ENCODE measurements at places on chromosomes 16 and 17.

GRCh38 chr17:40978575-40979151, 5.5 kb downstream of the KRT40 start:
- no peak for DNase-seq

GRCh38 chr17:50026837-50027171, 29.1 kb upstream of the ITGA3 start:
- DNase-seq, result peak; percentile 74

- peak; percentile 3 for DNase-seq
Measured at GRCh38 chr17:18039535-18040260, 490 bp downstream of the GID4 start.

DNA sequence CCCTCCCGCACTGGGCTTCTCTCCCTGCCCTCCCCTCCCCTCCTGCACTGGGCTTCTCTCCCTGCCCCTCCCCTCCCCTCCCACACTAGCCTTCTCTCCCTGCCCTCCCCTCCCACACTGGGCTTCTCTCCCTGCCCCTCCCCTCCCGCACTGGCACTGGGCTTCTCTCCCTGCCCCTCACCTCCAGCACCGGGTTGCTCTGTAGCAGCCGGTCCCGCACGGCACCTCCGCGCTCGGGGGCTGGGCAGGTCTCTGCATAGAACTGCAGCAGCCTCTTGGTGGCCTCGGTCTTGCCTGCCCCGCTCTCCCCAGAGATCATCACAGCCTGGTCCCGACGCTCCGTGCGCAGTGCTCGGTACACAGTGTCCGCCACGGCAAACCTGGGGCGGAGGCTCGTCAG, 9.8 kb downstream of the MYO1C start:
- no peak for DNase-seq

- no peak for DNase-seq
Measured at GRCh38 chr17:81240761-81241160, 1.6 kb downstream of the NDUFAF8 start.

DNA sequence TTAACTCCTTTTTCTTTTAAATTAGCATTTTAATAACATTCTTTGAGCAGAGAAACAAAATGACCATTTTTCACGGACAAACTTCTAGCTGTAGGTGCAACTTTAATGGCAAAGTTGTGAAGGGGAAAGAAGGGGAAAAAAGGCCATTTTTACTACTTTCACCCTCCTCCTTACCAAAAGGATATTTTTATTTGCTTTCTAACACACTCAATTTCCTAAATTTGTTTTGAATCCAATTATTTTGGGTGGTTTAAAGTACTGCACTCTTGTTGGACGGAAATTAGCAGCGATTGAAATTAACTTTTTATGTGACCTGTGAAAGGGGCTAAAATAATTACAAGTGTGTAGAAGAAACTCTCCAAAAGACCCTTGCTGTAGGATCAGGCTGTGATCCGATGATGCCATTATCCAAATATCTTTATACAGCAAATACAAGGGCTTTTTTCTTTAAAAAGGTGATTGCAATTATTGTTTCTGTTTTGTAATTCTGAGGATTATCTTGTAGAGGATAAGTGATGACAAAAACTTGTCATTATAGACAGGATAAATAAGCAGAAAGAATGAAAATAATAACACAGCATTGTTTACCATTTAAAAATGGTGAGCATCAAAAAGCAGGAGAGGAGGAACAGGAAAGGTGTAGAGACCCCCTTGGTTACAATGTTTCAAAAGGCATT, 42.4 kb downstream of the SNX11 start:
- no peak for DNase-seq
